Fibroblast of lung (primary cell): ENCODE measurements at places on chromosomes 7 and 10. TPM values are rescaled to one million over a fixed set of nuclear protein-coding genes. Genes with fewer than 3 reads are reported as not detected.
A peak's percentile ranks its signal among the peaks of the same experiment; 100 is the strongest.

GRCh38 chr7:106206826-106207541, 77.8 kb downstream of the NAMPT start:
- no peak for DNase-seq

DNA sequence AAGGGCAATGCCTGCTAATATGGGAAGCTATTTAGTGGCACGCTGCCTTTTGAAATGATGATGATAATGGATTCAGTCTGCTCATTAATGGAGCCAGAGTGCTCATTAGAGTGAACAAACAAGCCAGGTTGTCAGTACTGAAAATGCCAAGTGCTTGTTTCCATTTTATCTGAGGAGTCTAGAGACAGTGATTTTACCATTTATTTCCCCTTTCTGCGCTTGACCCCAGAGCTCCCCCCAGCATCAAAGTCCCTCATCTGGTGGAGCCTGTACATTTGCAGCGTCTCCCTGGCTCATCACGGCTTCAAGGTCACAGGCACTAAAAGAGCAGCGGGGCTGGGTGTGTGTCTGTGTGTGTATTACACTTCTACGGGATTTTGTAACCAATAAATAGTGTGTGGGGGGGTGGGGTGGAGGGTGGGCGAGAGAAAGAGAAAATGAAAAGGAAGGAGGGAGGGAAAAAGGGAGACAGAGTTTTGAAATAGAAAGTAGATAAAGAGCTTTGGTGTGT, 553.8 kb downstream of the TFEC start:
- DNase-seq = no peak

Gene SRRM3
- 1.0 and 1.7 TPM in 2 replicates for total RNA-seq

Gene KAZALD1
- 14.4 and 19.8 TPM in 2 replicates for total RNA-seq

Gene CRHR2
- not detected in 2 replicates for total RNA-seq

DNA sequence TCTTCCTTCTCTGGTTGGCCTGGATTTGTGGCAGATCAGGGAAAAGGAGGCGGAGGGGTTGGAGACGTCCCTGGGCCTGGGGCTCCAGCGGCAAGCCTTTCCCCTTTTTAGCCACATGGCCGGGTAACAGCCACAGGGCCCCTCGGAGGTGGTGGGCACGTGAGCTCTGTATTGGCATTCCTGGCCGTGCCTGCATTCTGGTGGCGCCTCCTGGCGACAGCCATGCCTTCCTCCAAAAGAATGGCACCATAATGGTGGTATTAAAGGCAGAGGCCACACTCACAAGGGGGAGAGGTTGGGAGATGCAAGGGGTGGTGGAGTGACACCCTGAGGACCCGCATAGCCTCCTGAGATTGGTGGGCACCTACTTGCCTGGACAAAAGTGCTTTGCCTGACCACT, 3.0 kb upstream of the AQP1 start:
- no peak for DNase-seq

DNA sequence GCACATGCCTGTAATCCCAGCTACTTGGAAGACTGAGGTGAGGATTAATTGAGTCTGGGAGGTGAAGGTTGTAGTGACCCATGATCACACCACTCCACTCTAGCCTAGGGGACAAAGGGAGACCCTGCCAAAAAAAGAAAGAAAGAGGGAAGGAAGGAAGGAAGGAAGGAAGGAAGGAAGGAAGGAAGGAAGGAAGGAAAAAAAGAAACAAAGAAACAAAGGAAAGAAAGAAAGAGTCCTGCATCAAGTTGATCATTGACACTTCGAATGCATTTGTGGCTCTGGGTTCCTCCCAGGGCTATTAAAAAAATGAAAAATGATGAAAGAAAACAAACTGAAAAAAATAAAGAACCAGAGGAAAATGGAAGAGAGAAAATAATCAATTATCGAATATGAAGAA, 3.9 kb upstream of the PRRT4 start:
- DNase-seq = no peak

Gene ARID5B
- 120 and 145 TPM in 2 replicates for total RNA-seq

- peak; percentile 97 for DNase-seq
Observed at GRCh38 chr7:816300-816750, 16.0 kb upstream of the SUN1 start.

GRCh38 chr10:22042557-22043326, 39.2 kb upstream of the DNAJC1 start:
- DNase-seq = no peak

- no peak for DNase-seq
Observed at GRCh38 chr7:35365523-35365922, 111.6 kb upstream of the TBX20 start.

- peak; percentile 93 for DNase-seq
Observed at GRCh38 chr10:94524146-94524545, 21.4 kb upstream of the HELLS start.

Gene KIAA1549
- total RNA-seq = 0.66 and 0.77 TPM in 2 replicates
